ENCODE measurements at places on chromosomes 3 and 15.
A peak's percentile ranks its signal among the peaks of the same experiment; 100 is the strongest.

DNA sequence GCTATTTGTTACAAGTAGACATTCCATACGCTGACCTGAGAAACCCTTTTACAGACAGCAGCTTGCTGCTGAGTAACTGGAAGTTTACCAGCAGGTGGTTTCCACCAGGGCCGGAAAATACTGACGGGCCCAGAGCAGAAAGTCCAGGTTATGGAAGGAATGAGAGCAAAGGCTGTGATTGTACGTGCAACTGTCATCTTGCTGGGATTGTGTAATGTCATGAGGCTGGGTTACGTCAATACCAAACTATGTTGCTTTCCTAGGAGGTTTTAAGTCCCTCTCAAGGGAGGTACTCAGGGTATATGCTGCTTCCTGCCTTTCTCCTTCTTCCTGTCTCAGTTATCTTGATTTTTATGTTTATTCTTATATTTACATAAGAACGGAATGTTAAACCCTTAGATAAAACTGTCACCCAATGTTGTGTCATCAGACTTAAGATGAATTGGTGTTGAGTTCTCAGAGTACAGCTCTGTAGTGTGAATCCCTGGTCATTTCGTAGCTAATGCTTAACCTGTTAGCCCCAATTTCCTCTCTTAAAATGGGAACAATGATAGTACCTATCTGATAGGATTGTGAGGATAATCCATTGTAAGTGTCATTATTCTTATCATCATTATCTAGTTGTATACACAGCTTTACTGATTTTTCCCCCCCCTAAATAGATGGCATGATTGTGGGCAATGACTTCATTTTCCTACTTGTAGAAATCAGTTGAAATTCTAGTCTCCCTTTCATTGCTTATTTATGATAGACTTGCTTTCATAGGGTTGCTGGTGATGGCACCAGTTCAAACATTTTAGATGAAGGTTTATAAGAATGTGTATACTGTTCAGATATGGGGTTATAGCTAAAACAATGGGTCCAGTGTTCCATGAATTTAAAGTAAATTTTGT is 101.4 kb downstream of the FNDC3B start:
- no peak for DNase-seq

GRCh38 chr15:77009176-77009575 is 14.2 kb downstream of the PSTPIP1 start:
- no peak for DNase-seq

DNA sequence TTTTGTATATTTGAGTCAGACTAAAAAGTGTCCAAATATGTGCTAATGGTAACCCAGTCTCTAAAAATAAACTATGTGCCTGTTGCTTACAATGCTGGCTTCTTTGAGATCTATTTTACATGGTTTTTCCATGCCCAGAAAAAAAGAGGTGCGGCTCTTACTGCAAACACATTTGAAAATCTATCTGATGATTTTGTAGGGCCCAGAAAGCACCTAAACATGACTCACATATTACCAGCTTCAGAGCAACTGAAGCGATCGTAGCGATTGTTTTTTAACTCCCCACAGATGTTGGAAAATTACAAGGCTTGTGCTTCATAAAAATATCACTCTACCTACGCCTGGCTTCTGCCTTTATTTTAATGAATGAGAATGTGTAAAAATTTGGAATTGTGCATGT is 53.5 kb downstream of the SUCNR1 start:
- DNase-seq, result no peak

GRCh38 chr3:188756241-188756640 is 415.5 kb upstream of the TPRG1 start:
- DNase-seq, result no peak

DNA sequence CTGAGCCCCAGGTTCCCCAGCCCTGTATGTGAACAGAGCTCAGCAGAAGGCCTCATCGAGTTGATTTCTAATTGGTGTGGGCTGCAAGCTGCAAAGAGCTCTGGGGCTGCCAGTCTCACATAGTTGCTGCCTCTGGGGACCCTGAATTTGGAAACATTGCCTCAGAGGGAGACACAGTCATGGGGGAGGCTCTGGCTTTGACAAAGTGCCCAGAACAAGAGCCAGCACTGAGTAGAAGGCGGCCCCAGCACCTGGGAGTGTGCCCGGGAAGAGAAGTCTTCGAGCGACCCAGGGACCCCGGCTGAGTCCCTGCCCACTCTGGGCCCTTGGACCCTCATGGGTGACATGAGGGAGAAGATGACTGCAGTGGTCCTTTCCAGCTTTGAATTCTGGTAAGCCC is 7.3 kb downstream of the NTRK3 start:
- no peak for DNase-seq

GRCh38 chr3:23035927-23036640 is 167.0 kb upstream of the UBE2E2 start:
- no peak for DNase-seq

DNA sequence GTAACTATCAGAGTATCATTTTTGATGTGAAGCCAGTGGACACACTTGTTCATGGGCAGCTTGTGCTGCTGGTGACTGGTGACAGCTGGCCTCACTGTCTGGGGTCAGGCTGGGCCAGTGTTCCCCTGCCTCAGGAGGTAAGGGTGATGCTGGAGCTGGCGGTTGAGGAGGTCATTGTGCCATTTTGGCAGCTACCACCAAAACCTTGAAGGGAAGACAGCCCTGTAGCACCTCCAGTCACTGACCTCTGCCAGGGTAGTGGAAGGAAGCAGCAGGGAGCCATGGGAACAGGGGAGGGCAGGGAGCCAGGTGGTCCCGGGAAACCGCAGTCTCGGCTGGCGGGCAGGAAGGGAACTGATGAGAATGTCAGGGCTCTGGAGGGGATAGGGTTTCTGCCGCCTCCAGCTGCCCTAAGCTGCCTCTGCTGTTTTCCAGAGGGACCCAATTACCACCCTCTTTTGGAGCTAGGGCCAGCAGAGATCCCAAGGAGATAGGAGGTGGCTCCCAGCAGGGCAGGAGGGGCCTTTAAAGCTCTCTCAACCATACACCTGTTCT is 24.8 kb downstream of the FOXL2NB start:
- DNase-seq, result no peak

DNA sequence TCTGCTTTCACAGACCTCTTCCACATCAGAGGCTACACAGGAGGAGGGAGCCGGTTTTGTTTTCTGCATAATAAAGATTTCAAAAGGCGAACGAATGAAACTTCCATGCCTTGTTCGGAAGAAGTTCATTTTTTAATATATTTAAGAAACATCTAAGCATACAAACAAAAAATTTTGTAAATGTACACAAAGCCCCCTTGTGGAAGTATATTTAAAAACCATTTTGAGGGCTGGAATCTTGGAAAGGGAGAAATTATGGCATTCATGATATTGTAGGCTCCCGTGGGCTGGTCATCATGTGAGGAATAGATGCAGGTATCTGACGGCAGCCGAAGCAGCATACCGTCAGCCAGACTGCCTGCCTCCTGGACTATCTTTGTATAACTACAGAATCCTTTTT is 90.4 kb downstream of the MECOM start:
- DNase-seq, result no peak

GRCh38 chr3:16207031-16207430 is 32.6 kb downstream of the GALNT15 start:
- no peak for DNase-seq

DNA sequence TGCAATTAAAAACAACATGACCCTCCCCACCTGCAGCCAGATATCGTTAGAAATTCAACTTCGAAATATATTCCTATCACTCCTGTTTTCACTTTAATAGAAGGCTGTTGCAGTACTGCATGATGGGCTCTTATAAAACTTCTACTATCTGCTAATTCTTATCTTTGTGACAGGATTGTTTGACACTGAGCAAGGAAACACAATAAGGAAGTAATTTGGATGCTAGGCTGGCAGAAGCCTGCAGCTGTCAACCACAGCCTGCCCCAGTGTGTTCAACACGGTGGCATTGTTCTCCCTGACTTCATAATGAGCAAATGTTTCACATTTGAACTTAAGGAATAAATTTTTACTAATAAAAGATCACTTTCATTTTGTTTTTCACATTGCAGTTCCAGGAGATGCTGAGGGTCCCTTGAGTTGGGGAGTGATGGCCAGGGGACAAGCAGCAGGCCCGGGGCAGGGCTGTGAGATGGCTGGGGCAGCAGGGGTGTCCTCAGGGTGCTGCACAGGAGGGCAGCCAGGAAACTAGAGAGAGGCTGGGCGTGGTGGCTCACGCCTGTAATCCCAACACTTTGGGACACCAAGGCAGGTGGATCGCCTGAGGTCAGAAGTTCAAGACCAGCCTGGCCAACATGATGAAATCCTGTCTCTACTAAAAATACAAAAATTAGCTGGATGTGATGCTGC is 64.8 kb upstream of the SEC61A1 start:
- DNase-seq, result no peak

DNA sequence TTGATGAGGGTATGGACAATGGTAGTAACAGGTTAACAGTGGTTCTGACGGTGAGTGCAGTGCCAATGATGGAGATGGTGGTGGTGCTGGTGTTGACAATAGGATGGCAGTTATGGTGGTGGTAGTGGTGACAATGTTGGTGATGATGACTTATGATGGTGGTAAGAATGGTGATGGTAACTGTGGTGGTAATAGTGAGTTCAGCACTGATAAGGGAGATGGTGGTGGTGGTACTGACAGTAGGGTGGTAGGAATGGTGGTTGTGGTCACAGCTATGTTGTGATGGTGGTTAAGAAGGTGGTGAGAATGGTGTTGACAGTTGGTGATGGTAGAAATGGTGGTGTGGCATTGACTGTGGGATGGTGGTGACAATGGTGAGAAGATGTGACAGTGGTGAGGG is 13.4 kb upstream of the INSYN1 start:
- DNase-seq, result no peak

GRCh38 chr3:136602818-136603217 is 149.4 kb downstream of the STAG1 start:
- no peak for DNase-seq

- DNase-seq, result no peak
These were observed 884.0 kb upstream of the CADM2 start for GRCh38 chr3:84074767-84075166.

GRCh38 chr3:129974833-129975704 is 549 bp downstream of the TRH start:
- DNase-seq, result peak; percentile 6

- DNase-seq, result peak; percentile 81
These were observed 75.6 kb upstream of the LMOD3 start for GRCh38 chr3:69197922-69198530.

DNA sequence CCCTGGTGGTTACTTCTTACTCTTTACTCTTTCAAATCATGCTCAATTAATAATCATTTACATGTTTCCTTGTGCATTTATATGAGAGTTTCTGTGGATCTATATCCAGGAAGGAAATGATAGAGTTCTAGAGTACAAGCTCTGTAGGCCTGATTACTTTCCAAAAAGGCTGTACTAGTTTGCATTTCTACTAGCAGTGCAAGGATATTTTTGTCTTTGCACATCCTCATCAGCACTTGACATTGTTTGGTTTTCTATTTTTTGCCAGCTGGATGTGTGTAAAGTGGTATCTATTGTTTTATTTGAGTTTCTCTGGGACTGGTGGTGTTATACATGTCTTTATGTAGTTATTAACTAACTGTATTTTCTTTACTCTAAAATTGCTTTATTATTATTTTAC is 19.6 kb upstream of the SLC7A14 start:
- no peak for DNase-seq

DNA sequence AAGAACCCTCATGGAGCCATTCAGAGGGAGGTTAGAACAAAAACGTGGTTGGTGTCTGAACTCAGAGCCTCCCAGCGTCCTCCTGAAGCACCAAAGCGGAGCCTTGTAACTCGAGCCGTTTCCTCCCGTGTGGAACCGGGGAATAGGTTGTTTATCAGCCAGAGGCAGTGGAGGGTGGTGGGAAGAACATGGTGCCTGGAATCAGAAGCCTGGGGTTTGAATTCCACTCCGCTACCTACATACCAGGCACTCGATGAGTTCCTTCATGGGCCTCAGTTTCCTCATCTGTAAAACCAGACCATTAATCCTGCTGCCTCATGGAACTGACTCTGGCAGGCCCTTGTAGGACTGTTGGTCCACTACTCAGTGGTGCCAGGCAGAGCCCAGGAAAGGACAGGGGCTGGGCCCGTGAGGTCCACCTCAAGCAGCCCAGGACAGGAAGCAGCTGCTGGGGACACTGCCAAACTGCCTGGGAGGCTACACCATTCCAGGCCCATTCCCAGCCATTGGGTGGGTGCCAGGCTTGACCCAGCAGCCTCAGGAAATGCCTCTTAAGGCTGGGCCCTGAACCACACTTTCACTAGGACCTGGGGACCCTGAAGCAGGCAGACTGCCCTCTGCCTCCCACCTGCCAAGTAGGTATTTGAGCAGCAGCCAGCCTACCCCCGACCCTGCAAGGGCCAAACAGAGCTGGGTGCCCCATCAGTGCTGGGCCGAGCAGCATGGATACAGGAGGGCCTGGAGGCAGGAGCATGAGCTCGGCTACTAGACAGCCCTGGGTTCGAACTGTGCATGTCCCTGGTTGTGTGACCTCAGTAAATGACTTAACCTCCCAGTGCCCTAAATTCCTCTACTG is 33.4 kb downstream of the PRKCD start:
- no peak for DNase-seq

DNA sequence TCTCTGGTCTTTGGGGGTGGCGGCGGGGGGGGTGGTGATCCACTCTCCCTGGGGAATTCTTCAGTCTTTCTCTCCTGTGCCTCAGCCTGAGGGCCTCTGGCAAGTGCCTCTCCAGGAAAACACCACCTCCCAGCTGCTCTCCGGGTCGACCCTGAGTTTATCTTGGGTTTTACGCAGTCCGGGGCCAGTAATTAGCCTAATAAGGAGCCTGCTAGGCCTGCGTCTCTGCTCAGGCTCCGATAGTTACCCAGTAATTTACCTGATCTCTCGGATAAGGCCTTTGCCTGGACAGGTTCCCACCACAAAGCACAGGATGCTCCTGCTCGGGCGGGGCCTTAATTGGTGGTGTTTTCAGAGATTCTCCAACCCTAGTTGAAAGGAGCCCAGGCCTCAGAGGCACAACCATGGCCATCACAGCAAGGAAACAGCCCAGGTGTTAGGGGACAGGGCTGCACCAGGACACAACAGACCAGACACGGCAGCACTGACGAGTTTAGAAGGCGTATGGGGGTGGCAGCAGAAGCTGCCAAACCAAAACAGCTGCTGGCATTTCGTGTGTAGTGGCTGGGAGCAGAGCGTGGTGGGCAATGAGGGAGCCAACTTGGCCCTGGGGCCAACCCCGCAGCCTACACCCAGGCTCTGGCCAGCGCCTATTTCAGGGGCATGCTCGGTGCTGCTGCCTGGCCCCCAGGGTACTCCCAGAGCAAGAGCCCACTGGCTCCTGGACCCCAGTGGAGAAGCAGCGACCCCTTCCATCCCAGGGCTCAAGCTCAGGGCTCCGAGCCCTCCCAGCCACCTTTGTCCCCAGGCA is 71.4 kb downstream of the KLF13 start:
- no peak for DNase-seq

DNA sequence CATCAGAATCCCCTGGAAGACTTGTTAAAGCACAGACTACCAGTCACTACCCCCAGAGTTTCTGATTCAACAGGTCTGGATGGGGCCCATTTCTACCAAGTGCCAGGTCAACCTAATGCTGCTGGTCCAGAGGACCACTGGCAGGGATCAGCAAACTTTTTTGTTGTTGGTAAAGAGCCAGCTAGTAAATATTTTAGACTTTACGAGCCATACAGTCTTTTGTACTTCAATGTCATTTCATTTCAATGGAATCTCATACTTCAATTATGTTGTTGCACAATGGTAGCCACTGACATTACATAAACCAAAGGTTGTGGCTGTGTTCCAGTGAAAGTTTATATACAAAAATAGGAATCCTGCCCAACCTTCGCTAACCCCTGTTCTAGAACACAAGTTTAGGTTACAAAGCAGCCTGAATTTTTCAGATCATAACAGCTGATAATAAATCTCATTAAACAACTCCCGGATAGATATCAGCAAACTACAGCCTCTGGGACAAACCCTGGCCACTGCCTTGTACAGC is 28.7 kb downstream of the ULK4 start:
- no peak for DNase-seq

- no peak for DNase-seq
These were observed 64.8 kb upstream of the CLSTN2 start for GRCh38 chr3:139870000-139870675.

Measured in stimulated activated naive CD4-positive, alpha-beta T cell treated with Interleukin-2 at 50 U/mL for 16 hours (primary cell).